ENCODE measurements at places on chromosomes 13 and 19.

DNA sequence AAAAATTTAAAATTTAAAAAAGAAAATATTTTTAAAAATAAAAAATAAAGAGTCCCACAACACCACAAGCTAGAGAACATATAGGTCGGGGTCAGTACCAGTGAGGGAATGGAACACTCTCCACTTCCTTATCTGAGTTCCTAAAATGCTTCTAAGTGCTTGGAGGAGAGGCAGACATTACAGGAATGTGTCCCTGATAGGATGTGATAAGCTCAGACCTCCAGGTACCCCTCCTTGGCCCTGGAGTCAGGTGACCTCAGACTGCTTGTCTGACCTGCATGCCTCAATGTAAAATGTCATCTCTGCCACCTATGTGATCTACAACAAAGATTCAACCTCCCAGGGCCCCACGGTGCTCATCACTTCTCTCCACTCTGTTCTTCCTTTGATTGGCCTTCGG lies 2.8 kb downstream of the ZNF814 start:
- no peak for DNase-seq

DNA sequence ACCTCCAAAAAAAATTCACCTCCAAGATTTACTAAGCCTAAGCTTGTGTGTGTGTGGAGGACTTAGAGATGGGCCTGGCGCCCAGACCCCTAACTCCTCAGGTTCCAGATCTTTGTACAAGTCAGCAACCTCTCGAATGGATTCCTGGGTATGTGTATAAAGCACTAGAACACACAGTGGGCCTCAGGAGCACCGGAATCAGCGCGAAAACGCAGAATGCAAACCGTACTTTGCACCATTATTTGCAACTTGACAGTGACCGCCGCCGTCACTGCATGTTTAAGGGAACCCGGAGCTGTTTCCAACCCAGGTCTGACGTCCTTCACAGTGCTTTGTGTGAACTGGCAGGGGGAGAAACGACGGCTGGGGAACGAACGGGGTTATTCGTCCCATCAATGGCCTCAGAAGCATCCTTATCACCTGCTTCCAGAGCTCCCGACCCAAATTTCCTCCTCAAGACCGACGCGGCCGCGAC lies 688 bp downstream of the ZNF606 start:
- no peak for DNase-seq

GRCh38 chr19:2010135-2010668 lies 5.3 kb downstream of the BTBD2 start:
- DNase-seq = no peak

DNA sequence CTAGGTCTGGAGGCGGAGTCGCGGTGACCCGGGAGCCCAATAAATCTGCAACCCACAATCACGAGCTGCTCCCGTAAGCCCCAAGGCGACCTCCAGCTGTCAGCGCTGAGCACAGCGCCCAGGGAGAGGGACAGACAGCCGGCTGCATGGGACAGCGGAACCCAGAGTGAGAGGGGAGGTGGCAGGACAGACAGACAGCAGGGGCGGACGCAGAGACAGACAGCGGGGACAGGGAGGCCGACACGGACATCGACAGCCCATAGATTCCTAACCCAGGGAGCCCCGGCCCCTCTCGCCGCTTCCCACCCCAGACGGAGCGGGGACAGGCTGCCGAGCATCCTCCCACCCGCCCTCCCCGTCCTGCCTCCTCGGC lies at the start of gene SLC5A5:
TSS of gene SLC5A5 (plus strand) at position 68 of the 373 bp plus-strand sequence. CDS start 375 bp downstream, outside the sequence.
- DNase-seq = no peak

DNA sequence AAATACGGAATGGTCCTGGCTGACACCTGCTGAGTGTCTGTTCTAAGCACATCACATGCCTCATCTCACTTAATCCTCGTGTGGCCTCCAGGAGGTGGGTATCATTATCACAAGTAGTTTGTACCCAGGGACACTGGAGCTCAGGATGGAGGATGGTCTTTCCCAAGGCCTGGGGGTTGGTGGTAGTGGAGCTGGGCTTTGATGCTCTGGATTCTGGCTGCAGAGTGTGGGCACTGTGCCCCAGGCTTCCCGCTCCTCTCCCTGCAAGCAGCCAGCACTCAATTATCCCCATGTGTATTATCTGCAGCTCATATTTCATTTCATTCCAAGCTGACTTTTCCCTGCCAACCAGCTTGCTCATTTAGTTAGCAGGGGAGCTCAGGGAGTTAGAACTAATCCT lies 52.1 kb downstream of the SIAH3 start:
- DNase-seq = no peak

DNA sequence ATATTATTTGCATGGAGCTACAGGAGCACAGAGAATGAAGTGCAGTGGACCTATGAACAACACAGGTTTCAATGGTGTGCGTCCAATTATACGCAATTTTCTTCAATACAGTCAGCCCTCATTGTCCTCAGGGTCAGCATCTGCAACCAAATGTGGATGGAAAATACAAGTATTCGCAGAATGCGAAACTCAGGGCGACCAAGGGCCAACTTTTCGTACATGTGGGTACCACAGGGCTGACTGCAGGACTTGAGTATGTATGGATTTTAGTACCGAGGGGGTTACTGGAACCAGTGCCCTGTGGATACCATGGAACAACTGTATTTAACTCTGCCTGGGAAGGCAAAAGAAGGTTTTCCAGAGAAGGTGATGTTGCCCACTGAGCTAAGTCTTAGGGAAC lies 10.2 kb downstream of the LCP1 start:
- DNase-seq = no peak

- no peak for DNase-seq
These were observed 119.6 kb downstream of the PRR20E start for GRCh38 chr13:57286511-57287098.

GRCh38 chr13:77016251-77016812 lies 10.6 kb downstream of the FBXL3 start:
- no peak for DNase-seq
